ENCODE measurements at places on chromosomes 4 and X. TPM values are rescaled to one million over a fixed set of nuclear protein-coding genes. Genes with fewer than 3 reads are reported as not detected.

DNA sequence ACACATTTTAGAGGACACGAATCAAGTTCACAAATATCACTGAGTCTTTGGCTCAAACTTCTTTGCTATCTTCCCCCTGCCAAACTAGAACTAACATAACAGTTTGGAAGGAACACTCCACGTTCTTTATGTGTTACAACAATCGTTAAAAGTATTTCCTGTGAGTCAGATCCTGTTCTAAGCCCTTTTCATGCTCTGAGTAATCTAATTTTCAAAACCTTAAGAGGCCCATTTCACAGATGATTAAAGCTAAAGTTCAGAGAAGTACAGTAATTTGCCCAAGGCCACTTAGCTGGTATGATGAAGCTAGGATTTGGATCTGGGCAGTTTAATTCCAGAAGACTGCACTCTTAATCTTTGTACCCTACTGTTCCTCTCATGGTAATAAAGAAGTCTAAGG lies 854.4 kb upstream of the INTU start:
- DNase-seq = no peak

DNA sequence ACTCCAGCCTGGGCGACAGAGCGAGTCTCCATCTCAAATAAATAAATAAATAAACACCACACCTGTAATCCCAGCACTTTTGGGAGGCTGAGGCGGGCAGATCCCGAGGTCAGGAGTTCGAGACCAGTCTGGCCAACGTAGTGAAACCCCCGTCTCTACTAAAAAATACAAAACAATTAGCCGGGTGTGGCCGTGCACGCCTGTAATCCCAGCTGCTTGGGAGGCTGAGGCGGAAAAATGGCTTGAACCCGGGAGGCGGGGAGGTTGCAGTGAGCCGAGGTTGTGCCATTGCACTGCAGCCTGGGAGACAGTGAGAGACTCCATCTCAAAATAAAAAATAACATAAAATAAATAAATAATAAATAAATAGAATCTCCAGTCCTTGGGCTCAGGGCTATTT lies 185.8 kb downstream of the SHOX start:
- DNase-seq = no peak

DNA sequence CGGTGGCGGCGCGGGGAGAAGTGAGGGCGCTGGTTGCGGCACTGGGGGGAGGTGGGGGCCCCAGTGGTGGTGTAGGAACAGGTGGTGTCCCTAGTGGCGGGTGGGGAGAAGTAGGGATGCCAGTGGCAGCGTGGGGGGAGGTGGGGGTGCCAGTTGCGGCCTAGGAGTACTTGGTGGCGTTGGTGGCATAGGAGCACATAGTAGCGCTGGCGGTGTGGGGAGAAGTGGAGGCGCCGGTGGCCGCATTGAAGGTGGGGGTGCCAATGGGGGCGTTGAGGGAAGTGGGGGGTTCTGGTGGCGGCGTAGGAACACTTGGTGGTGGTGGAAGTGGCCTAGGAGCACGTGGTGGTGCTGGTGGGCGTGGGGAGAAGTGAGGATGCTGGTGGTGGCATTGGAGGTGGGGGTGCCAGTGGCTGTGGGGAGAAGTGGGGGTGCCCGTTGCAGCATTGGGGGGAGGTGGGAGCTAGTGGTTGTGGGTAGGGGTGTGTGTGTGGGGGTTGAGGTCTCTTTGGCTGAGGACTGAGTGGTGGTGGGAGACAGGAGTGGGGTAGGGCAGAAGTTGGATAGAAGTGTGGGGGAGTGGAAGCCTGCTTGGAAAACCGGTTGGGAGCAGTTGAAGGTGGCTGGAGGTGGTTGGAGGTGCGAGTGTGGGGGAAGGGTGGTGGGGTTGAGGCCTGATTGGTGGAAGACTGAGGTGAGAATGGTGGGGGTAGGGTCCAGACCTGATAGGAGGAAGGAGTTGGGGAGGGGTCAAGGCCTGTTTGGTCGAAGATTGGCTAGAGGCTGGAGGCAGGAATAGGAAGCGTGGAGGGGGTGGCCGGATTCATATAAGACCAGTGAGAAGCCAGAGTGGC lies 1.1 kb downstream of the GCNA start:
- no peak for DNase-seq

GRCh38 chr4:80587871-80588385 lies 252.4 kb downstream of the CFAP299 start:
- no peak for DNase-seq

GRCh38 chr4:70505151-70505748 lies 13.1 kb upstream of the AMTN start:
- peak; percentile 67 for DNase-seq

DNA sequence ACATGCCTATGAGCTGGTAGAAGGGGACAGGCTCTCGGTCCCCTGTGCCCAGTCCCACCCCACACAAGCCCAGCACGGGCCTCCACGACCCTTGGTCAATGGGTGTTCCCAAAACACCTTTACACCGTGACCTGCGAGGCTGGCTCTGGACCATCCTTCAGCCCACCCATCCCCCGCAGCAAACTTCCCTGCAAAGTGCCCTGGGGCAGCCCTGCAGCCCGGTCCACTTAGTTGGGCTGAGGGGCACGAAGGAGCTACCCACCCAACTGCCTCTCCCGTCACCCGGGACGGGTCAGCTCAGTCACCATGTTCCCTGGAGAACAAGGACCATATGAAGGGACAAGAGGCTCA lies 23.4 kb downstream of the WDR1 start:
- DNase-seq = no peak

DNA sequence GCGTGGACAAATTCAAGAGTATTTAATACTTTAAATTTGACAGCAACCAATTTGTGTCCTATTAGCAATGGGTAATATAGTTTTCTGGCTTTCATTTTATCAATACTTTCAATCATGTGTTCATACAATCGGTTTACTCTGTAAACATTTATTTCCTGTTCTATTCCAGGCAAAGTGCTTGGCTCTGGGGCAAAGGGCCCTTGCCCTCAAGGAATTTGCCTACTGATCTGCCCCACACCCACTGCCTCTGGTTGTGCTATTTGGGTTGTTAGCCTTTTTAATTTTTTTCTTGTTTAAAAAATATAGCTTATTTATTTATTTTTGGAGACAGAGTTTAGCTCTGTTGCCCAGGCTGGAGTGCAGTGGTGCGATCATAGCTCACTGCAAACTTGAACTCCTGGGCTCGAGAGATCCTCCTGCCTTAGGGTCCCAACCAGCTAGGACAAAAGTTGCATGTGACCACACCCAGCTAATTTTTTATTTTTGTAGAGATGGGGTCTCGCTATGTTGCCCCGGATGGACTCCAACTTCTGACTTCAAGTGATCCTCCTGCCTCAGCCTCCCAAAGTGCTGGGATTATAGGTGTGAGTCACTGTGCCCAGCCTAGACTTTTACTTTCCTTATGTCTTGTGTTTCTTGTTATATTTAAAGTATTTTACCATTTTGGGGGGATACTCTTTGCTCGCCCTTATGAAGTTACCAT lies 30.7 kb upstream of the CBR4 start:
- no peak for DNase-seq

DNA sequence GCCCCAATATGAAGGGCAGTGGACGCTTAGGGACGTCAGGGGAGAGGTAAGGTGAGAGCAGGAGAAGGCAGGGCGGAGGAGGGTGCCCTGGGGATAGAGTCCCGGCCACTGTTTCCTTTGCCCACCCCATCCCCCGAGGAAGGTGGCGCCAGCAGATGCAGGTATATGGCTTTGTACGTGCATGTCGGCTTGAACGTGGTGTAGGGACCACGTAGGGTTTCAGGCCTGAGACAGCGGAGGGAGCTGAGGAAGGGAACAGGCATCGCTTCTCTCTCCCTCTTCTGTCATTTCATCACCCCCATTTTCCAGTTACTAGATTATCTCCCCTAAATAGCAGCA lies 97.9 kb downstream of the PHKA2 start:
- DNase-seq = no peak

DNA sequence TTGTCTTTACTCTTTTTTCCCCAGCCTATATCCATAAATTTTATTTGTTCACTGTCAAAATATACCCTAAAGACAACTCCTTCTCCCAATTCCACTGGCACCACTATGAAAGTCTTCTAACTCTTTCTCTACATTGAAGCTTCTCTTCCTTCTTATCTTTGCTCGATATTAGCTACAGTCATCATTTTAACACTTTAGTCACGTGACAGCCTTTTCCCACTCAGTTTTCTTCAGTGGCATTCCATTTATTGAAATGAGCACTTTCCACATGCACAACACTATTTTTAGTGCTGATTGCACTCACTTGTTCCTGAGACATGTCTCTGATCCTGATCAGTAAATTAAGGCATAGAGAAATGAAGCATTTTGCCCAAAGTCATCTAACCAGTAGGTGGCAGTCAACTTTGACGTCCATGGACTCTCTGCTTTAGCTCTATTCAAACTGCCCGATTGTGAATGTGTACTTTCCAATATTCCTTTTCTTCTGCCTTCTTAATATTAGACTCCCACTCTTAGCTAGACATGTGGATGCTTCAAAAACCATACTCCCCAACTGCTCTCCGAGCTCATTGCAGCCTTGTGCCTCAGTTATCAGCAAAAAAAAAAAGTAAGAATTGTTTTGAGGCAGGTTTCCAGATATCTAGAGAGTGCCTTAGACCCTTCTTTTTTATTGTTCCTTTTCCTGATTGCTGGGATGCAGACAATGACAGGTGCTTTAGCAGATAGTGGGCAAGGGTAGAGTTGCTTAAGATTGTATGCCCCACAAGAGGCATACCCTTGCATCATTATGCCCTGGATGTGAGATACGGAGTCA lies 394.4 kb upstream of the ADGRL3 start:
- no peak for DNase-seq

- no peak for DNase-seq
Measured at GRCh38 chrX:84729809-84730208, 227.6 kb upstream of the HDX start.

DNA sequence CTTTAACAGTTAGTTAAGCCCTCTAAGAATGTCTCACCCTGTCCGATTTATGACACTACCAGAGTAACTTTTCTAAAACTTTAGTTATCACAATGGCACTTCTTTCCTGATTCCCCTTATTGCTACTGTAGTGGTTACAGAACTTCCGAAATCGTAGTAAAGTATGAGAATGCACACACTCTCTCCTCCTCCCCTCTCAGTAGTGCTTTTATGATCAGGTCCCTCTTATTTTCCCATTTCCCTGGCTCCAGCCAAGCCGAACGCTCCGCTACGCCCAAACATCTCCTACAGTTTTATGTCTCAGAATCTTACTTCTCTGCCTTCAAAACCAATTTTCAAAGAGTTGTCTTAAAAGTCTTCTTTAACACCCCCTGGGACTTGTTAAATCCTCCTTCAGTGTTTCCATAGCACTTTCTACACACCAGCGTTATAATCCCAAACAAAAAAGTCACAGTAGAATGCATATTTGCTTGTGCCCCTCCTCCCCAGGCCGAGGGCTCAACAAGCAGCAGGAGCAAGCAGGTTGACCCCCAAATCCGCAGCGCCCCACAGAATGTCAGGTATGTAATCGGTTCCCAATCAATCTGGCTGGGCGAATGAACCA lies 671 bp downstream of the HPF1 start:
- no peak for DNase-seq

- no peak for DNase-seq
Measured at GRCh38 chr4:86895692-86896488, 3.7 kb upstream of the C4orf36 start.

GRCh38 chr4:13331827-13332226 lies 152.3 kb downstream of the RAB28 start:
- DNase-seq = no peak

GRCh38 chr4:15649914-15650545 lies 5.1 kb downstream of the FBXL5 start:
- no peak for DNase-seq

- DNase-seq = no peak
Measured at GRCh38 chrX:9338986-9339385, 125.9 kb upstream of the TBL1X start.

DNA sequence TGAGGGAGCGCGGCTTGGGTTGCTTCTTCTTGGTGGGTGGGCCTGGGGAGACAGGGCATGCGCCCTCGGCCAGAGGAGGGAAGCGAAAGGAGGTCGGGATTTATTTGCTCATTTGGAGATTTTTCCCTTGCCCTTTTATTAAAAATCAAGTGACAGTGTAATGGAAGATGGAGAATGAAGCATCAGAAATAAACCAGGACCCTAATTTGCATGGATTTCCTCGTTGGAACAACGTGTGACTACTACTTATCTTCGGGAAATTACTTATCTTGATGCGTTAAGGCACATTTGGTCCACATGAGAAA lies 709 bp upstream of the CLOCK start:
- no peak for DNase-seq

The ZFYVE28 gene
- total RNA-seq = 153 TPM

The SSX1 gene
- not detected for total RNA-seq

The DGAT2L6 gene
- not detected for total RNA-seq

The DMRTC1 gene
- total RNA-seq = not detected

The SETD7 gene
- 14.4 TPM for total RNA-seq

The DRD5 gene
- total RNA-seq = not detected

The FHDC1 gene
- 32.8 TPM for total RNA-seq

The DSPP gene
- total RNA-seq = not detected

The PCDH10 gene
- 0.27 TPM for total RNA-seq

The PNPLA4 gene
- 25.5 TPM for total RNA-seq

The FRMD7 gene
- total RNA-seq = not detected

The F9 gene
- total RNA-seq = not detected

Measured in Peyer's patch (tissue), 4 donors.